ENCODE measurements at places on chromosomes 6 and 20.
A peak's percentile ranks its signal among the peaks of the same experiment; 100 is the strongest.

- DNase-seq, result peak; percentile 19
Observed at GRCh38 chr20:43915211-43916072, 790 bp downstream of the TOX2 start.

DNA sequence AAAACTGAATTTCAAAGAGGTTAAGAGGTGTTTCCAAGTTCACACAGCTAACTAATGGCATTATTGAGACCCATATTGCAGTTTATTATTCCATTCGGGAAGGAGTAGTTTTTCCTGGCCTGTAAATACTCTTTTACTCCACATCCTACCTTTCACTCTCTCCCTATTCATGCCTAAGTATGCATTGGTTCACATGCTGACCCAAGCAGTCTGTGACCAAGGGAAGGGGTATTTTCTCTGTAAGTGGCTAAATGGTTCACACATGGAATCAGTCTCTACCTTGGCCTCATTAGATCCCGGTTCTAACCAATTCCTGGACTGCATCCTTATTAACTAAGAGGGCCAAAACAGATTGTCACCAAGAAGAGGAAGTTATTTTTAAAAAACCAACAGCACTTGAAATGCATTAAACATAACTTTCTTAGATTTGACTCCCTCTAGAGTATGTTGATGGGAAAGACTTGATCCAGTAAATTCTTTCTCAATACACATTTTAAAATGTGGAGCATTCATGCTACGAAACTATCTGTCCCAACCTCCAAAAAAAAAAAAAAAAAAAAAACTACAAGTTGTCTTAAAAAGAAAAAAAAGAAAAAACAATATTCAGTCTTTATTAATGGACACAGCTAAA is 17.8 kb upstream of the RSPO3 start:
- DNase-seq, result no peak

DNA sequence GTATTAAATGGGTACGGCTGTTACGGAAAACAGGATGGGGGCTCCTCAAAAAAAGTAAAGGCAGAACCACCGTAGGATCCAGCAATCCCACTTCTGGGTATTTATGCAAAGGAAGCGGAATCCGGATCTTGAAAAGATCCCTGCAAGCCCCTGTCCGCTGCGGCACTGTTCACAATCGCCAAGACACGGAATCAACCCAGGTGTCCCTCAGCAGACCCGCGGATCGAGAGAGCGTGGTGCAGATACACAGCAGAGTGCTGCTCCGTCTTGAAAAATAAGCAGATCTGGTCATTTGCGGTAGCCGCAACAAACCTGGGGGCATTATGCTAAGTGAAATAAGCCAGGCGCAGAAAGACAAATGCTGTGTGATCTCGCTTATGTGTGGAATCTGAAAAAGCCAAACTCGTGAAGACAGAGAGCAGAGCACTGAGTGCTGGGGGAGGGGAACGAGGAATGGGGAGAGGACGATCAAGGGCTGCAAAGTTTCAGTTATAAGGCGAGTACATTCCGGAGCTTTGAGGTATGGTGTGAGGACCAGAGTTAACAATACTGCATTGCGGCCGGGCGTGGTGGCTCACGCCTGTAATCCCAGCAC is 41.3 kb downstream of the NTSR1 start:
- no peak for DNase-seq

DNA sequence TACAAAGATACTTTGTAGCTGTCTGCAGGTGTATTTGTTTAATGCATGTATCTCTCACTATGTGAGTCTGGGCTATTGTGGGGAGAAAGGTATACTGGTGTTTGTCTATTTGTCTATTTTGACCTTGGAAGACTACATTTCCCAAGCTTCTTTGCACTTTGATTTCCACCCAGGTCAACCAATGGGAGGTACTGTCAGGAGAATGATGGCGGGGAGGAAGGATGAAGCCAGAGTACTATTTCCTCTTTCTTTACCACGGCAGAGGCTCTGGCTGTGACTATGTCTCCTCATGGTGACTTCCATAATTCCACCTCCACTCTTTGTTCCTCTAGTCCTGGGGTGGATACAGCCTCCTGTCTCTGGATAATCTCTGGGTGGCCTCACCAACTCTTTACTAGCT is 23.1 kb downstream of the LBP start:
- DNase-seq, result no peak

DNA sequence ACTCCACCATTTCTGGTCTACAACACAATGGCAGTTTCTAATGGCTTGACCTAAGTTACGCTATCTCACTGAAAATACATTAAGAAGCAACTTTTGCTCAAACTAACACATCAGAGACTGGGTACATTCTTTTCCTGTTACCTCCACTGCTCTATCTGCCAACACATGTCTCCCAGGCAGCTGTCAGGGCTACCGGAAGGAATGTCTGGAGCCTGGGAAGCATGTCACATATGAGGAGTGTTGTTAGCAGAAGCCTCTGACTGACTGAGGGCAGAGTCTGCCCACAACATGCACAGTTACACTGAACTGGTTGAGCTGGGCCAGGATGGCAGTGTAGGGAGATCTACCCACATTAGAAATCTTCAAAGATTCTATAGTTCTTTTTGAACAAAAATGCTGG is 264.5 kb downstream of the KIF16B start:
- no peak for DNase-seq

- DNase-seq, result no peak
Observed at GRCh38 chr6:161111261-161111660, 119.7 kb downstream of the MAP3K4 start.

- DNase-seq, result no peak
Observed at GRCh38 chr6:52376763-52377162, 14.8 kb downstream of the PAQR8 start.

DNA sequence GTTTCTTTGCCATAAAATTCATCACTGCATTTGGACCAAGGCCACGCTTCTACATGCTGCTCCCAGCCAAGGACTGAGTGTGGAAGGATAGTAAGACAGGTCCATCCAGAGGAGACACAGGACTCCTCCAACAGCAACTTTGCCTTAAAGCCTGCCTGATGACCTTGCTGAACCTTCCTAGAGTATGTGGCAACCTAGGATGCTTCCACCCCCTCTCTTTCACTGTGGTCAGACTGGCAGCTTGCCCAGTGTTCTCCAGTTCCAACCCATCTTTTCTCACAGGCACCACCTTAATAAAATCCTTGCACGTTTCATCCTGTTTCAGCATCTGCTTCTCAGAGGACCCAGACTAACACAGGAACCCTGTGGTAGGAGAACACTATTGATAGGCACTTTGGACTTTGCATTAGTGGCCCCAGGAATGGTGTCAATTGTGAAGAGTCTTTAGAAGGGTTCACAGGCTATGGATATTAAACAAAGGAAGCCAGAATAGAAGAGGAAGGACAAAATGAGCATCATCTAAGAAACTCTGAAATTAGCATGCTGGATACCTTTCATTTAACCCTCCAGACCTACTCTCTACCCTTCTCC is 2.4 kb upstream of the PKHD1 start:
- no peak for DNase-seq

DNA sequence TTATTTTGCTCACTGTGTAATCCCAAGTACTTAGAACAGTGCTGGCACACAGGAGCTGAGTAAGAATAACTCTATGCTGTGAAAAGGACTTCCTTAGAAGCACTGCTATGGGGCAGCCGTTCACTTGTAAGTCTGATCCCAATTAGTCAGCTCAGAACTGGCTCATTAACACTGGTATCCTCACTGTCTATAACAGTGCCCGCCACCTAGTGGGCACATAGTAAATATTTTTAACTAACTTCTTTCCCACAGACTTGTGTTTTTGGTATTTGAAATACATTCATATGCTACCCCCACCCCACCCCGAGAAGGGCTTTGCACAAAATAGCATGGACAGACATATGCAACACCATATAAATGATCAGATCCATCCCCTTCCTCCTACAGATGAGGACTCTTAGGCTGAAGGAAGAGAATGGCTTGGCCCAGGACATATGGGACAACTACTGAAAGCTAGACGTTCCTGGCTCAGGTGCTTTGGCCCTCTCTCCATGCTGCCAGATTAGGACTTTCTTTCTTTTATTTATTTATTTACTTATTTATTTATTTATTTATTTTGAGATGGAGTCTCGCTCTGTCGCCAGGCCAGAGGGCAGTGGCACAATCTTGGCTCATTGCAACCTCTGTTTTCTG is 47.1 kb downstream of the DST start:
- peak; percentile 13 for DNase-seq

GRCh38 chr6:89082486-89082891 is 1.9 kb downstream of the PNRC1 start:
- no peak for DNase-seq

GRCh38 chr6:144528743-144529425 is 243.7 kb downstream of the UTRN start:
- DNase-seq, result no peak

- no peak for DNase-seq
Observed at GRCh38 chr6:52922161-52922560, 12.7 kb upstream of the GSTA3 start.

GRCh38 chr6:28167068-28167467 is 25.4 kb downstream of the ZKSCAN8 start:
- no peak for DNase-seq
